Inflammatory macrophage (primary cell): ENCODE measurements at places on chromosomes 4 and X.
A peak's percentile ranks its signal among the peaks of the same experiment; 100 is the strongest.

- no peak for DNase-seq
Measured at GRCh38 chr4:145779319-145779801, 99.4 kb downstream of the C4orf51 start.

DNA sequence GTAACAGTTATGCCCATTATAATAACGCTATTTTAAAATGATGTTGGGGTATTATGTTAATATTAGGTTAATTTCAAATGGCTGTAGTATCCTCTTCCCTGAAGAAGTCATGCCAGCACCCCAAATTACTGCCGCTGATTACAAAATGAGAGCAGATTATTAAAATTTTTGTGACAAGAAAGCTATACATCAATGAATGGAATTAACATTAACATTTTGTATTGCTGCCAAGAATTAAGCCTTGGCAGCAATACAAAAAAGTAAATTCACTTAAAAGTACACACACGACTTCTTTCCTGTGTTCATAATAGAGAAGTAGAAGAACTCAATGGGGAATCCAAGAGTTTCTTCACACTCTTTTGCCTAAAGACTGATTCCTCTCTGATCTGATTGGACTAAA is 482.8 kb downstream of the STIM2 start:
- no peak for DNase-seq

GRCh38 chrX:14026121-14026520 is 3.6 kb downstream of the GEMIN8 start:
- no peak for DNase-seq

- DNase-seq = no peak
Measured at GRCh38 chrX:24426921-24427746, 38.0 kb upstream of the PDK3 start.

DNA sequence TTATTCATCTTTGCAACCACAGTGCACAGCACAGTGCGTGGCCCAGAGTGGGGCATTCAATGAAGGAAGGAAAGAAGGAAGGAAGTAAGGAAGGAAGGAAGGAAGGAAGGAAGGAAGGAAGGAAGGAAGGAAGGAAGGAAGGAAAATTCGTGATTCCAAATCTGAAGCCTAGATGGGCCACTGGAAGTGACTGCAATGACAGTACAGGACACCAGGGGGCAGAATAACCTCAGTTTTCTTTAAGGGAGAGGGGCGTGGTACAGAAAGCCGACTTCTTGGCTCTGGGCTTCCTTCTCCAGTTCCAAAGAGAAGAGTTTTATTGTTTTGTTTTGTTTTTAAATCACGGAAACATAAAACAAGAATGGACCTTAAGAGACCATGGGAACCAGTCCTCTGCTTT is 47.8 kb downstream of the APLN start:
- peak; percentile 61 for DNase-seq

DNA sequence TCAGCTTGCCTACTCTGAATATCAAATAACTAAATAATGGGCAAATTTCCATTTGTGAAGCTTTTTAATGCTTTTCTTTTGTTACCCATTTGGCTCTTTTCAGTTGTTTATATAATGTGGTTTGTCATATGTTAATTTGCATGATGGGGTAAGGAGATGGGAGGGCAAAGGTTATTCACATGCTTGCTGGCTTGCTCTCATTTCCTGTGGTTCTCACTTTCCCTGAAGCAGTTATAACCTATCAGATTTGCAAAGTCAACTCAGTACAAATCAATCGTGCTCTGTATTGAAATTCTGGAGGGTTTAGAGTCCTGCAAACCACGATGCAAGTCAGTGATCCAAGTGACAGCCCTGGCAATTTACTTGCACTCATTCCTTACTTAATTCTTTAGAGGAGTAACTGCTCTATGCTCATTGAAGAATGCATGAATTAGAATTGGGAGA is 711.2 kb downstream of the ADGRL3 start:
- DNase-seq = no peak

GRCh38 chr4:53576676-53577372 is 14.5 kb downstream of the LNX1 start:
- no peak for DNase-seq

DNA sequence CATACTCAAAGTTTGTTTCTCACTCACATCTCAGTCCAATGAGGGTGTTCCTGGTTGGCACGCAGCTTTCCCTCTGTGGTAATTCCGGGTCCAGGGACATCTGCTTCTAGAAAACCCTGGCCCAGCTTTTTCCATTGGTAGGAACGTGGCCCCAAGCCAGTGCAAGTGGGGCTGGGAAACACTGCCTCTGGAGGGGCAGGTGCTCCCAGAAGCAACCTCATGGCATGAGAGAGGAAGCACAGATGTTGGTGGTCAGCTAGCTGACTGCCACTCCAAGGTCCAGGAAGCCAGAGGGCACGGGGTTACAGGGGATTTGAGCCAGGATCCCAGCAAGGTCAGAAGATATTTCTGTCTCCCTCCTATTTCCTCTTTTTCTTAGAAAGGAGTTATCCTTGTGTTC is 47.5 kb downstream of the DCTD start:
- DNase-seq = no peak

DNA sequence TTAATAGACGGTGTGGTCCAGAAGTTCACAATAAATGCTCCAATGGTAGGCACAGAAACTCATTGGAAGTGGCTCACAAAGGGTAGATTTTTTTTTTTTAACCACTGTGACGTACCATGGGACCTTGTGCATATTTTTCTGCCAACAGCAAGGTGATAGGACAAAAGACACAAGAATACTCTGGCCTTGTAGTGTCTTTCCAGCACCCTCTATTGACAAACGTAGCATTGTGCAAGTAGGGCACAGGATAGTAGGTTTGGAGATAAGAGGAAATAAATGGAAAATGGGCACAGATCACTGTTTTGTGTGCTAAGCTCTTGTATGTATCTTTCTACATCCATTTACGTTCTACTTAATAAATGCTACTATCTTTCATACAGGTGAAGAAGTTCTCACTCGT is 2054.9 kb downstream of the PCDH7 start:
- DNase-seq = peak; percentile 48

- peak; percentile 55 for DNase-seq
Measured at GRCh38 chrX:56733459-56734046, 4.5 kb downstream of the NBDY start.

GRCh38 chrX:27968878-27969277 is 12.4 kb downstream of the DCAF8L1 start:
- DNase-seq = no peak

DNA sequence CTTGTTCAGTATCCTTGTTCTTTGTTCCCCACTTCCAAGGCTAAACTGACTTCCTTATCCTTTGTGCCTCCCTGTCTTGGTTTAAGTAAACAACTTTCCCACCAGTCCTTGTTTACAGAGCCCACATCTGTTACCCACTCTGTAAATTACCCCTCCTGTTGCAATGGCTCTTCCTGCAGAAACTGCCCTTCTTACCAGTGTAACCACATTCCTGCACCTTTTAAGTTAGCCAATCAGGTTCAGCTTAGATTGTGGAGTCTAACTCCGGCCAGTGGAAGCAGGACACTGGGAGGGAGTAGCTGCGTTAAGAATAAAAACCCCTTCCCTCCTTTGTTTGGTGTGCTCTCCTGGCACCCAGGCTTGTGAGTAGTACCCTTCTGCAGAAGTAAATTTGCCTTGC is 360.9 kb downstream of the PRDM5 start:
- DNase-seq = no peak

DNA sequence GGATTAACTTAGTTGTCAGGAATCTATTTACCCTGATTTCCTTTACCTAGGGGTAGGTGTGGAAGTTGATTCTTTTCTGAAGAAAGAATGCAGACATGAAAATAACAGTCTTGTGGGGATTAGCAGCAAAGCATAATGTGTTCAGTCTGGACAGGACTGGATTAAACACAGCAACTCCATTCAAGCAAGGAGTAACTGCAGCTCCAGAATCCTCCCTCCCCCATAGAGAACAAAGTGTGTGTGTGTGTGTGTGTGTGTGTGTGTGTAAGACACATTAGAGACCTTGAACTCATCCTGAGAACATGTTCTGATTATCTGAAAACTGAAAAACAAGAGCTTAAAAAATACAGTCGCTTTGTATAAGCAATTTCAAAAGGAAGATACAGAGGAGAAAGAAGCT is 9.3 kb downstream of the C4orf54 start:
- DNase-seq = no peak

GRCh38 chr4:161816958-161817357 is 346.8 kb downstream of the FSTL5 start:
- DNase-seq = no peak

- DNase-seq = no peak
Measured at GRCh38 chr4:153901220-153901619, 112.3 kb upstream of the SFRP2 start.

- no peak for DNase-seq
Measured at GRCh38 chr4:182202650-182203049, 40.6 kb upstream of the TENM3 start.

DNA sequence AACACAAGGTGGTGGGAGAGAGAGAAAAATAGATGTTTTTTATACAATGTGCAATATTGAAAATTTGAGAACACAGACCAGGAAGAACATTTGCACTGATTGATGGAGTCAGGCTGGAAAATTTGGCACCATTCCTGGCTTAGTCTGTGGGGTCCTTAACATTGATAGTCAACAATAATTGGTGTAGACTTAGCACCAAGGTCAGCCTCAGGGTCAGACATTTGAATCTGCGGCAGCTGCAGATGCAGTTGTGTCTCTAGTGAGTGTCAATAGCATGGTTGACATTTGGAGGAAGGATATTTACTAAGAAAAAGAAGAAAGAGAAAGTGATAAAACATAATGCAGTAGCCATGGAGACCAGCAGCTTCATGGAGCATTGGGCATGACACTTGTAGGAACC is 31.5 kb upstream of the GLRA3 start:
- no peak for DNase-seq

- DNase-seq = no peak
Measured at GRCh38 chrX:118675966-118676349, 51.4 kb upstream of the IL13RA1 start.

DNA sequence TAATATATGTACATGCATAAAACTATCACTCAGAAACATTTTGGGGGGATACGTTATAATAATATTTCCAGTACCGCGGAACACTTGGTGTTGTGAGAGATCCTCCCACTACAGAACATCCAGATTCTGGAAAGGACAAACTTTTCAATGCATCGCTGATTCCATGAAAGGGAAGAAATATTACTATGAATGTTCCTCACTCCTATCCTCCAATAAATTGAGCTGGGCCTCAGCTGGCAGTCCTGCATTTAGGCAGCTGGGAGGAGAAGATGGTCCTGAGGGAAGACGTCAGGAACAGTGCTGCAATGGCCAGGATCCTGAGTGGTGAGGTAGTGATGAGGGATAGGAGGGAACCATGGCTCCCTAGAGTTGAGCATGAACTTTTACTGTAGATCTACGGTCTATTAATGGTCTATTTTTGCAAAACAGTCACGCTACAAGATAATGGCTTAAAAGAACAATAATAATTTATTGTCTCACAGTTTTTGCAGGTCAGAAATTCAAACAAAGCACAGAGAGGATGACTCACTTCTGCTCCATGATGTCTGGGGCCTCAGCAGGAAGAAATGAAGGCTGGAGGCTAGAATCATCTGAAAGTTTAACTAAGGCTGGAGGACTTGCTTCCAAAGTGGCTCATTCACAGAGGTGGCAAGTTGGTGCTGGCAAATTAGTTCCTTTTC is 538.1 kb downstream of the STIM2 start:
- no peak for DNase-seq

DNA sequence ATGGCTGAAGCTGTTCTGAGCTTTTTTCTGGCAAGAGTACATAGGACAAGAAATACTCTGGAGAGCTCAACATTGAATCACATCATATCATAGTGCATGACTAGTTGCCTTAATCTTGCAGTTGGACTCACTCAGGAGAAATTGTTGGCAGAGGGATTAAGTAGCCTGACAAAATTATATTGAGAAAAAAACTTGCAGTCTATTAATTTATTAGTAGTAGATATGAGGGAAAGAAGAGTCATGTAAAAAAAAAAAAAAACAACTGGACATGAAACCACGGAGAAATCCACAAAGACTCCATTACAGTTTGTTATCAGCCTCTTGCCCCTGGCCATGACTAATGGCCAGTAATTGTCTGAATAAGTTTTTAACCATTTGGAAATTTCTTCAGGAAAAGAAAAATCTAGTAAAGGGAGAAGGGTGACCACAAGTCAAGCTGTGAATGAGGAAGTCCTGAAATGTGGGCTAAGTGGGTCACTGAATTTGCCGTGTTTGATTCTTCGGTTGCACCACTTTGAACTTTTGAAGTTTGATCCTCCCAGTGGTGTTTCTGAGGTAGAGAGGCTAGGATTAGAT is 45.6 kb downstream of the FHL1 start:
- peak; percentile 31 for DNase-seq

DNA sequence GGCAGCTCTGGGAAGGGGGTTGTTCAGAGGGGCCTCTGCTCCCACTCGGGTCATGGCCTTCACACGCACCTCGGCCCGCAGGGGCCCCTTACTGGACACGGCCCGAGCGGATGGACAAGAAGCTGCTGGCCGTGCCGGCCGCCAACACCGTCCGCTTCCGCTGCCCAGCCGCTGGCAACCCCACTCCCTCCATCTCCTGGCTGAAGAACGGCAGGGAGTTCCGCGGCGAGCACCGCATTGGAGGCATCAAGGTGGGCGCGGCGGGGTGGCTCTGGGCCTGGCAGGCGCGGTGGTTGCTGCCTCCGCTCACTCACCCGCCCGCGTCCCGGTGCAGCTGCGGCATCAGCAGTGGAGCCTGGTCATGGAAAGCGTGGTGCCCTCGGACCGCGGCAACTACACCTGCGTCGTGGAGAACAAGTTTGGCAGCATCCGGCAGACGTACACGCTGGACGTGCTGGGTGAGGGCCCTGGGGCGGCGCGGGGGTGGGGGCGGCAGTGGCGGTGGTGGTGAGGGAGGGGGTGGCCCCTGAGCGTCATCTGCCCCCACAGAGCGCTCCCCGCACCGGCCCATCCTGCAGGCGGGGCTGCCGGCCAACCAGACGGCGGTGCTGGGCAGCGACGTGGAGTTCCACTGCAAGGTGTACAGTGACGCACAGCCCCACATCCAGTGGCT is 8.3 kb downstream of the FGFR3 start:
- no peak for DNase-seq

GRCh38 chrX:38172596-38172995 is 48.1 kb downstream of the SRPX start:
- DNase-seq = no peak

DNA sequence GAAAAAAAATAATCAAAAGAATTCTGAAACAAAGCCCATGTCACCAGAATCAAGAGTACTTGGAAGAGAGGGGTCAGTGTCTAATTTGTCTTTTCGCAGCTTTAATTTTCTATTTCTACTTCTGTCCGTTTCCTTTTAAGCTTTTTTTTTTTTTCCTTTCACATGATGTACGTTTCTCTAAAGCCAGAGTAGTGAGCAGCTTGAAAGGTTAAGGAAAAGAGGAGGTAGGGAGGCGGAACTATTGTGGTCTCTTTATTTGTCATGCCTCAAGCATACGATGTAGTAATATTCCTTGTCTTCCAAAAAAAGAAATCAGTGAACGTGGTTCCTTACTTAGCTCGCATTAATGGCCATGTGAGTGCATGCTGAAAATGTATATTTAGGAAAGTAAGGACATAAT is 311.5 kb downstream of the TENM3 start:
- no peak for DNase-seq

DNA sequence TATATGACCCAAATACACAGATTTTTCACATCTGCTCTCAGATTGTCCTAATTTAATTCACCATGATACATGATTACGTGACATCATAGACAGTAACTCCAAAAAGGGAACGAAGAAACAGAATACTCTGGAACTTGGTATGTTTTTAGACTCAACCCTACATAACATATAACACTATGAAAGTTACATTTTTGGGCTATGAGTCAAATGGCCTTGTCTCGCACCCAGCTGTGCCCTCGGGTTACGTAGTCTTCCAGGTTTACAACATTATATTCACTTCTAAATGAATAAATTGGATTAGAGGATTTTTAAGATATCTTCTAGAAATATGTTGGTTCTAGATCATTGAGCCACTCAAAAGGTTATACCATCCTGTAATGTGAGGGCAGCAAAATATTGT is 2089.6 kb upstream of the TENM3 start:
- DNase-seq = no peak
